ENCODE measurements at places on chromosomes 3 and 15.

GRCh38 chr3:46935168-46935858, 41.2 kb downstream of the CCDC12 start:
- peak; percentile 87 for DNase-seq

DNA sequence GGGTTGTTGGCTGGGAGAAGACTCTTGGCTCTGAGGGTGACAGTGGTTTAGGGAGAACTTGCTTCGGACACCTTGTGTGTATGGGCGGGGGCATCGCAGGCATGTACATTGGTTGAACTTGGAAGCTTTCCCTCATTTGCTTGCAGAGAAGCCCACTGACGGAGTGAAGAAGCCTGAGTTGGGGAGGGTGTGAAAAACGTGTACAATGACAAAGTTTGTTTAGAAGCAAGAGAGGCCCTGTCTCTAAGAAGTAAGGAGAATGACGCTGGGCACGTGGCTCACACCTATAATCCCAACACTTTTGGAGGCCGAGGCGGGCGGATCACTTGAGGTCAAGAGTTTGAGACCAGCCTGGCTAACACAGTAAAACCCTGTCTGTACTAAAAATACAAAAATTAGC, 13.7 kb downstream of the LIMD1 start:
- DNase-seq = no peak

DNA sequence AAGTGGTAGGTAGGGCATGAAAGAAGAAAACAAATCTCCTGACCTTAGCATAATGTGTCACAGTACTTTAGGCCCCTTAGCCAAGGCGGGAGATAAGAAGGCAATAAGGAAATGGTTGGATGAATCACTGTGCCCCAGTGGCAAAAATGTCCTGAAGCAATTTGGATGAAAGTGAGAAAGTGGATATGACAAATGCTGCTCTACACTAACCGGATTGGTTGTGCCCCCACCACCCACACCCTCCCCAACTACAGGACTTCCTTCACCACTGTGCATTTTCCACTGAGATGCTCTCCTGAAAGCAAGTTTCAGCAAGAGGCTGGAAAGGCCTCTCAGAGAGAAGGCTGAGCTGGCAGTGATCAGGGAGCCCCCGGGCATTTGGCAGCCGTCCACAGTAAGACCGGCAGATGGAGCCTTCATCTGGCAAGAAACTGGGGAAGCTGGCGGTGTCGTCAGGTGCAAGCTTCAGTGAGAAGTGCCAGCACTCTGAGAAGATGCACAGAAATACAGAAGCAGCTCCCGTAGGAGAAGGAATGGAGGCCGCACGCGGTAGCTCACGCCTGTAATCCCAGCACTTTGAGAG, 63.8 kb downstream of the ATP1B3 start:
- no peak for DNase-seq

DNA sequence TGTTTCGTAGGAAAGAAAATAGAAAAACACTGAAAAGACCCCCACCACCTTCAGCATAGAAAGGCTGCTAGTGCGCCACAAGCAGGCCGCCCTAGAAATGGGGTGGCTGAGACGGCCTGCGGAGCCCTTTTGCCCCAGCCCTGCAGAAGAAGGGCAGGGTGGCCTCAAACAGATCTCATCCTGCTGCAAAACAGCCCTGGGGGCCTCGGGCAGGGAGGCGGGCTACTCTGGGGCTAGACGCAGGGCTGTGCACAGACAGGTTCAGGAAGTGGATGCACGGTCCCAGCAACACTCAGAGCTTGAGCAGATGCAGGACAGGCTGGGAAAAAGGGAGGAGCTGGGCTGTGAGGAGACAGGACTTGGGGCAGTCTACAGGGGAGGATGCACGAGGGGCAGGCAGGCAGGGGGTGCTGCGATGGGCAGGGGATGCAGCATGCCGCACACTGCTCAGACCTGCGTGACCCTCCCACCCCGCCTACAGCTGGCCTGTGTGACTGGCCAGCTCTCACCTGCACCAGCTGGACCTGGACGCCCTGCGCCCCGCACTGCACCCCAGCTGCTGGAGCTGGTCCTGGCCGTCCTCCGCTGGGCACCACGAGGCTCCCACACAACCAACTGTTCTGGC, 34.3 kb downstream of the ZXDC start:
- DNase-seq = no peak

GRCh38 chr3:185090811-185091210, 62.0 kb downstream of the C3orf70 start:
- no peak for DNase-seq

DNA sequence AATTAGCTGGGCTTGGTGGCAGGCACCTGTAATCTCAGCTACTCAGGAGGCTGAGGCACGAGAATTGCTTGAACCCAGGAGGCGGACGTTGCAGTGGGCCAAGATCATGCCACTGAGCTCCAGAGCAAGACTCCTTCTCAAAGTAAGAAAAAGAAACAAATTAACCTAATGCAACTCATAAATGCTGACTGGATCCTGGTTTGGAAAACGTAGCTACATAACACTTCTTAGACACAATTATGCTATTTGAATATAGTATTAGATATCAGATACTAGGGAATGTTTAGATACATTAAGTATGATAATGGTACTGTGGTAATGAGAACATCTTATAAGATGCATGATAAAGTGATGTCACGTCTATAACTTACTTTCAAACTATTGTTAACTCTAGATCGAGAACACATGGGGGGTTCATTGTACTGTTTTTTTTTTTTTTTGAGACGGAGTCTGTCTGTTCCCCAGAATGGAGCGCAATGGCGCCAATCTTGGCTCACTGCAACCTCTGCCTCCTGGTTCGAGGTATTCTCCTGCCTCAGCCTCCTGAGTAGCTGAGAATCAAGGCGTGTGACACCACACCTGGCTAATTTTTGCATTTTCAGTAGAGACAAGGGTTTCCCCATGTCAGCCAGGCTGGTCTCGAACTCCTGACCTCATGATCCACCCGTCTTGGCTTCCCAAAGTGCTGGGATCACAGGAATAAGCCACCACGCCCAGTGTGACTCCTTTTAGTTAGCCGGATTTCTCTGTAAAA, 5.9 kb upstream of the ISY1 start:
- DNase-seq = no peak

DNA sequence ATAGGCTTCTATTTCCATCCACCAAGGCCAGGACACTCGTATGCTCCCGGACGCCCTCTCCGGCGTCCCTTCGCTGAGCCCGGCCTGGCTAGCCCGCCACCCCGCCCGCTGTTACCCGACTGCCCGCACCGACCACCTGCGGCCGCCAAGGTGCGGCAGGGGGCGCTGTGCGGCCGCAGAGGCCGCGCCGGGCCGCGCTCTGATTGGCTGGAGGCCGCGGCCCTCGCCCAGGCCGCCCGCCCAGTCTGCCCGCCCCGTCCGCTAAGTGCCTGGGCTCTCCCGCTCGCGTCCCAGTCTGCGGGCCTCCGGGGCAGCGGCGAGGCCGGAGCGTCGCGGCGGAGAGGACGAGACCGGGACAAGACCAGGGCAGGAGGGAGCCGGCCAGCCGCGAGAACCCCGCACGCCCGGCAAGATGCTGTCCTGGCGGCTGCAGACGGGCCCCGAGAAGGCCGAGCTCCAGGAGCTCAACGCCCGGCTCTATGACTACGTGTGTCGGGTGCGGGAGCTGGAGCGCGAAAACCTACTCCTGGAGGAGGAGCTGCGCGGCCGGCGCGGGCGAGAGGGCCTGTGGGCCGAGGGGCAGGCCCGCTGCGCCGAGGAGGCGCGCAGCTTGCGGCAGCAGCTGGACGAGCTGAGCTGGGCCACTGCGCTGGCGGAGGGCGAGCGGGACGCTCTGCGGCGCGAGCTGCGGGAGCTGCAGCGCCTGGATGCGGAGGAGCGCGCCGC, at the start of gene SYNM:
SYNM (plus strand) TSS at position 293 of the 726 bp plus-strand sequence; CDS start at position 413, 120 bp downstream.
- peak; percentile 43 for DNase-seq

- no peak for DNase-seq
Measured at GRCh38 chr3:141686466-141687291, 51.4 kb upstream of the RNF7 start.

GRCh38 chr15:89442671-89443307, 53.6 kb downstream of the RHCG start:
- no peak for DNase-seq

- DNase-seq = no peak
Measured at GRCh38 chr3:176046703-176047102, 1150.6 kb downstream of the TBL1XR1 start.

GRCh38 chr3:143321058-143321769, 201.6 kb downstream of the CHST2 start:
- no peak for DNase-seq
